Stimulated activated CD4-positive, alpha-beta T cell treated with anti-CD3 and anti-CD28 coated beads, Interleukin-15, amount 100 ng/mL, for 1 hour (primary cell): ENCODE measurements at places on chromosomes 2 and 18.

DNA sequence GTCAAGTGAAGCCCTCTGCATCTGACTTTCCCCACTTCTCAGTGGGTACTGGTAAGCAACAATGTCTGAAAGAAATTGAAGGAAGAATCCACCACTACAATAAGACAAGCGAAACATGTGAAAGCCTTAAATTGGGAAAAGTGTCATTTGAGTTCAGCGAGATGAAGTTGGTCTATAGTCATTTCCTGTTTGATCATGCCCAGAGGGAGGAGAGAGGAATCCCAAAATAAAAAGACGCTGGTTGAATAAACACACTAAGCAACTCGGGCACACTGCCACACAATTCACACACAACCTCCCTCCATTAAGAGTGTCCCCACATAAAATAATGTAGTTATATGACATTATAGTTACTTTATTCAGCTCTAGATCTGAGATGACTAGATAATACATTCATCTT, 166.1 kb downstream of the CBLN2 start:
- DNase-seq = no peak

DNA sequence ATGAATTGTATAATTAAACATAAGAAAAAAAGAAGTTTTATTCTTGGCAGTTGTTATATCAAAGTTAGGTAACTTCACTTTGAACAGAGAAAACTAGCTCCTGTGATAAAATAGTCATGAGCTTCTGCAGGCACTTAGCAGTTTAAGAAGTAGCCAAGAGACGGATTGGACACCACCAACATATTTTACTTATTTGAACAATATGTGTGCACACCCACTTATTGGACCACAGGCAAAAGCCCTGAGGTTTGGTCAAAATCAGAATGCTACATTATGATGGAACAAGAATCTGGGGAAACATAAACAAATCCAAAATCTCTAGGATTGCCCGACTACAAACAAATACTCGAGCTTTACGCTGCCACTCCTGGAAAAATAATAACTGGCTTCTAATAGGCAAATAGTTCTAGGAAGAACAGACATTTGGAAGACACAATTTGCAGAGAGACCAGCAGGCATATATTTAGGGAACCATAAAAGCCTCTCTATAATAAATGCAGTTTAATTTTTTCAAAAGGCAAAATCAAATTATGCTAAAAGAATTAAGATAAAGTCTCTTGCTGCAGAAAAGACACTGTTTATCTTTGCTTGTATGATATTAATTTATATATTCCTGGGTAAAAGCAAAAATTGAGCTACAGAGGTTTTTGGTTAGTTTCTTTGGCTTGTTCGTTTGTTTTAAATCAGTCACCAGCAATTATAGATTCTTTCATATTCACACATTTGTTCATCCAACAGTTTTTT, 117.9 kb downstream of the CDC42EP3 start:
- no peak for DNase-seq

DNA sequence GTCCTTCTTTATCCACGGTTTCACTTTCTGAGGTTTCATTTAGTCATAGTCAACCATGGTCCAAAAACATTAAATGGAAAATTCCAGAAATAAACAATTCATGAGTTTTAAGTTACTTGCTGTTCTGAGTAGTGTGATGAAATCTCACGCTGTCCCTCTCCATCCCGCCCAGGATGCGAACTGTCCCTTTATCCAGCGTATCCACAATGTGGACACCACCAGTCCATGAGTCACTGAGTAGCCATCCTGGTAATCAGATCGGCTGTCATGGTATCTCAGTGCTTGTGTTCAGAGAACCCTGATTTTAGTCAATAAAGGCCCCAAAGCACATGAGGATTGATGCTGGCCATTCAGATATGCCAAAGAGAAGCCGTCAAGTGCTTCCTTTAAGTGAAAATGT, 3.7 kb downstream of the SP140L start:
- DNase-seq = no peak

DNA sequence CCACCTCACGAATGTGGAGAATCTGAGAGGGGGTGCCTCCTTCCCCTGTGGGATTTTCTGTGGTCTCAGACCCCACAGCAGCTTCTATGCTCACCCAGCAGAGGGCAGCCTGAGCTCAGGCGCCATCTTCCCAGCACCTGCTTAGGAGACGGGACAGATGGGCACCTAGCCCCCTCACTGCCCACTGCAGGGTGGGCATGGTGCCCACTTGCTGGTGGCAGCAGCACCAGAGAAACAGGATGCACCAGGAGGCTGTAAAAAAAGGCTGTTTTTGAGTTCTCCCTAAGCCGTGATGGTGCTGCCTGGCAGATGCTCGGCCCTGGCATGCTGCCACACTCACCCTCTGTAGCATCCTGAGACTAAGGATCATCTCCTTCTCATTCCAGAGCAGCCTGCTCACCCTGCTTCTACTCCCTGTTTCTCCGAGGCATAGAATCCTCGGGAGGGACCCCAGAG, 19.1 kb upstream of the SLC20A1 start:
- peak; percentile 27 for DNase-seq

- no peak for DNase-seq
Measured at GRCh38 chr2:232573771-232574435, 23.4 kb downstream of the EIF4E2 start.

DNA sequence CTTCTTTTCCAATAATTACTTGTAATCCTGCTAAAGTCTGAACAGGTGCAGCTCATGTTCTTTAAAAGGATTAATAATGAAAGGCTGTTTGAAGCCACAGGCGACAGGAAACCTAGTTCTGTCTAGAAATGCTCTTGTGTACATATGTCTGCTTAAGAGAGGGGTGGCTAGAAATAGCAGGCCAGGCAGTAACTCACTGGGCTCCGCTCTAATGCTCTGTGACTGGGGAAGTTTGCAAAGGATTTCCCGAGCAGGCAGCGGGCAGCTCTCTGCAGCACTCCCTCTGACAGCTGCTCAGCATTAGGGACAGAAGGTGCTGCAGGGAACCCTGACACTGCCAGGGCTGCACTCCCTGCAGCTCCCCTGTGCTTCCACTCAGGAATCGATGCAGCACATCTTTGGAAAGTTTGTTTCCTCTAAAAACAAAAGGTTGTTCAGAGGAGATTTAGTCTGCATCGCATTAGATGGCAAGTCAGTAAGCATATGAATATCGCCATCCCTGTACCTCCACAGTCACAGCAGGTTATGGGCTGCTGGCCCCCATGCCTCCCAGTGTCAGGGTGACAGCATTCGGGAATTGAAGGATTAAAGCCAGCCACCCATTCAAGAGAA, 33.1 kb upstream of the TTC39C start:
- no peak for DNase-seq

- no peak for DNase-seq
Measured at GRCh38 chr18:42365591-42365990, 410.6 kb downstream of the PIK3C3 start.

DNA sequence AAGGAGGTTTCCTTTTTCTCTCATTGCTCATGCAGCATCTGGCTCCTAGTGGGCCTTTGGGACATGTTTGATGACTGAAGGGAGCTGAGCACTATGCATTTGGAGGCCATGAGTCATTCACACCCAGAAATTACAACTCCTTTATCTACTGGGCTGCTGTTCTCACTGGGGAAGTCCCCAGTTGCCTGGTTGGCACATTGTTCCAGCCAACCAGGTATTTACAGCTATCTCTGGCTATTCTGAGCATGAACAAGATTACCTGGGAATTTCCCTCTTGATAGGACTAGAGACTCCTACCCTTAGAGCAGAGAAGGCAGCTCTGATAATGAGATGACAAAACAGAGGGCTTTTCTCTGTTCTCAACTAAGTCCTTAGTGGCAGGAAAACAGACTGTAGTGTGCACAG, 206.5 kb downstream of the SETBP1 start:
- peak; percentile 23 for DNase-seq

- no peak for DNase-seq
Measured at GRCh38 chr2:75844651-75845050, 133.9 kb upstream of the GCFC2 start.

- no peak for DNase-seq
Measured at GRCh38 chr2:188659656-188660406, 314.3 kb upstream of the COL3A1 start.

GRCh38 chr2:216770717-216771116, 75.4 kb upstream of the IGFBP5 start:
- no peak for DNase-seq
